Metanephros (tissue), 2 donors: ENCODE measurements at places on chromosomes 5 and 9. TPM values are rescaled to one million over a fixed set of nuclear protein-coding genes. Genes with fewer than 3 reads are reported as not detected.

The PRLR gene
- 27.6 TPM for total RNA-seq

The CCL21 gene
- 26.2 TPM for total RNA-seq

The ZNF883 gene
- 6.5 TPM for total RNA-seq

The PCDHA4 gene
- 1.8 TPM for total RNA-seq

The TMEFF1 gene
- 9.9 TPM for total RNA-seq

The KIAA0825 gene
- 12.3 TPM for total RNA-seq

The CAVIN4 gene
- 38.4 TPM for total RNA-seq

The TAF11L5 gene
- not detected for total RNA-seq

The SPINK1 gene
- 43.6 TPM for total RNA-seq

The PDZD2 gene
- total RNA-seq = 25.3 TPM

The MARCHF11 gene
- 0.35 TPM for total RNA-seq

The CDO1 gene
- 70.7 TPM for total RNA-seq

The NTRK2 gene
- 66.0 TPM for total RNA-seq

The TOPORS gene
- total RNA-seq = 23.2 TPM

The CAMK2A gene
- 14.4 TPM for total RNA-seq

The NUTM2F gene
- total RNA-seq = not detected

The FGF10 gene
- total RNA-seq = 10.9 TPM

The IL31RA gene
- not detected for total RNA-seq

The BSPRY gene
- 8.8 TPM for total RNA-seq

The HAPLN1 gene
- total RNA-seq = 1.8 TPM

The IFNB1 gene
- not detected for total RNA-seq

The CCDC171 gene
- total RNA-seq = 11.3 TPM

The BRD9 gene
- 39.8 TPM for total RNA-seq

The IFNK gene
- total RNA-seq = not detected

The ANKRD34B gene
- 0.18 TPM for total RNA-seq

The FAM151B gene
- total RNA-seq = 5.0 TPM

The PRRX2 gene
- total RNA-seq = 2.1 TPM

The CNTNAP3 gene
- 9.2 TPM for total RNA-seq

The OSMR gene
- 15.7 TPM for total RNA-seq

The LURAP1L gene
- 32.5 TPM for total RNA-seq

The PCDHB3 gene
- total RNA-seq = 5.3 TPM

The CTNND2 gene
- 1.1 TPM for total RNA-seq

The PDLIM4 gene
- 25.9 TPM for total RNA-seq

The SLC34A1 gene
- total RNA-seq = 166 TPM

The CARD9 gene
- 5.7 TPM for total RNA-seq
